Fibroblast of skin of abdomen (primary cell): ENCODE measurements at places on chromosomes 13 and 19.

DNA sequence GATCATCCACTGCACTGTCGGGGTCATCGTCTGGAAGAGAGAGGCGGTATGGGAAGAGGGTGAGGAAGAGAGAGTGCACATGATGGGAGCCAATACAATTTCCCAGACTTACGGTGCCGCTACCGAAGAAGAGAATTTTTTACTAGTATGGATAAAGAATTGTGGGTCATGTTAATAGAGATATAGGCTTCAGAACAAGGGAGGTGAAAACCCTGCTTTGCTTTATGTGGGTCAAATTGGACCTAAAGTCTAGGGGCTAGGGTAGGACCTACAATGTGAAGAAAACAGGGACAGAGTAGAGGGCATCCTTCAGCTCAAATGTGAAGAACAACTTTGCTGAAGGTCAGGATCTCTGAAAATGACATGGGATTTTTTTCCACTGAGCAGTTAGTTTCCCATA, 29.9 kb downstream of the UNC13A start:
- no peak for DNase-seq

- no peak for DNase-seq
These were observed 371.4 kb downstream of the UQCRFS1 start for GRCh38 chr19:28841531-28841930.

DNA sequence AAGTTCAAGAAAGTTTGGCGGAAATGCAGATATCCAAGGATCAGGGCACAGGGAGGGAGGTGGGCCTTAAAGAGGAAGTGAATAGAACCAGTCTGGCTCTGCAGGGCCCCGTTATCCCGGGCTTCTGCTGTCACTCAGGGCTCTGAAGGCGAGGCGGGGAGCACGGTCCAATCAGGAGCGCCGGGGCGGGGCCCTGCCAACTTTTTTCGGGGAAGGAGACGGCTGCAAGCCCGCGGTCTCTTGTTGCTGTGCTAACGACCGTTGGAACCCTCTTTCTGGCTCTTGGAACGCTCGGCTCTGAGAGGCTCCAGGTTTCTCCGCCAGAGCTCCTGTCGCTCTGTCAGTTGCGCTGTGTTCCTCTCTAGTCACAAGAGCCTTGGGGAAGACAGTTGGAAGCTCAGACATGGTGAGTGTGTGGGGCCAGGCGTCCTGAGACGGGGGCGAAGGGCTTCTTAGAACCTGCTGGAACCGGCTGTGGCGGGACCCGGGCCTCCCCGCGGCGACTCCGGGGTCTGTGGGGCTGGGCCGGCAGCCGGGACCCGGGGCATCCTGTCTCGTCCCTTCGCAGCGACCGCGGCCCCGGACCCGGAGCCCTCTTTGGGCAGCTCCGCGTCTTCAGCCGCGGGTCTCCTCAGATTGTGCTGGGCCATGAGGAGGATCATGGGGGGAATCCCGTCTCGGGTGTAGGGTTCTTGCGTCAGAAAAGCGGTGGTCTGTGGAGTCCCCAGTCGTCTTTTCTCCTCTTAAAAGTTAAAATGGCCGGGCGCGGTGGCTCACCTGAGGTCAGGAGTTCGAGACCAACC, 27.7 kb downstream of the ZNF844 start:
- DNase-seq, result peak; percentile 92

GRCh38 chr19:13957051-13957450, 4.7 kb downstream of the DCAF15 start:
- no peak for DNase-seq

- peak; percentile 65 for DNase-seq
These were observed 3.6 kb downstream of the LGALS7 start for GRCh38 chr19:38769635-38770211.

- DNase-seq, result no peak
These were observed 171.3 kb downstream of the NUFIP1 start for GRCh38 chr13:44818016-44818415.

GRCh38 chr13:105441051-105441750, 1094.3 kb downstream of the EFNB2 start:
- no peak for DNase-seq

- DNase-seq, result peak; percentile 26
These were observed 6.5 kb upstream of the LIPE start for GRCh38 chr19:42433503-42434260.

DNA sequence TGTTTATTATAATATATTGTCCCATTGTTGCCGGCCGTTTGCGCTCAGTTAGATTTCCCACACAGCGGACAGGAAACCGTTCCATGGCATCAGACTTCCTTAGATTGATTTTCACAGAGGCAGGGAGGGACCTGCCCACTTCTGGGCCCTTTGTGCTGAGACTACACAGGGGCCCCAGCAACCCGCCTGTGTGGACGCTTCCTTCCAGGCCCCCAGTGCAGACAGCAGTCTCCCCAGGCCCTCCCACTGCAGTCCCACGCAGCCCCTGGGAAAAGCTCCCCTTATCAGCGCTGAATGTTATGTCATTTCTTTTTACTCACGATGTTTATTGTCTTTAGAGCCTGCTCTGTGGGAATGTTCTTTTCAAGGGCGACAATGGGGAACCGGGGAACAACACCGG, 351.7 kb upstream of the ARGLU1 start:
- no peak for DNase-seq

GRCh38 chr13:93547886-93548285, 321.3 kb downstream of the GPC6 start:
- DNase-seq, result peak; percentile 13

GRCh38 chr19:51664997-51665396, 18.4 kb upstream of the SIGLEC14 start:
- DNase-seq, result no peak

GRCh38 chr13:50291611-50292010, 276.4 kb downstream of the KCNRG start:
- peak; percentile 11 for DNase-seq
